ENCODE measurements at places on chromosomes 2 and 18.

- DNase-seq: no peak
These were observed 148.9 kb downstream of the RNF152 start for GRCh38 chr18:61743775-61744531.

DNA sequence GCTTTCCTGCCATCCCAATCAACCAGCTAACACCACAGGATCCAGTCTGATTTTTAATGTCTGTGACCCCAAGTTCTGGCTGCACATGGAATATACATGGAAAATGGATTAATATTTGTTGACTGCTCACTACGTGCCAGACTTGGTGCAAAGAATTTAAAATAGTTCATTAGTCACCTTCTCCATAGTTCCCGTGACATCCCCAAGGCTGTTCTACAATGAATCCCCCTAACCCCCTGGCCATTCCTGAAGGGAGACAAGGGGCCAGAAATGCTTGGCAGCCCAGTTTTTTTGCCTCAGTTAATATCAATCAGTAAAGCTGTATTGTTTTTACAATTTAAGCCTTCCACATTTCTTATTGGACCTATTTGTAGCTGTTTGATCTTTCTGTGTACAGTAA is 71.0 kb upstream of the ST3GAL5 start:
- no peak for DNase-seq

DNA sequence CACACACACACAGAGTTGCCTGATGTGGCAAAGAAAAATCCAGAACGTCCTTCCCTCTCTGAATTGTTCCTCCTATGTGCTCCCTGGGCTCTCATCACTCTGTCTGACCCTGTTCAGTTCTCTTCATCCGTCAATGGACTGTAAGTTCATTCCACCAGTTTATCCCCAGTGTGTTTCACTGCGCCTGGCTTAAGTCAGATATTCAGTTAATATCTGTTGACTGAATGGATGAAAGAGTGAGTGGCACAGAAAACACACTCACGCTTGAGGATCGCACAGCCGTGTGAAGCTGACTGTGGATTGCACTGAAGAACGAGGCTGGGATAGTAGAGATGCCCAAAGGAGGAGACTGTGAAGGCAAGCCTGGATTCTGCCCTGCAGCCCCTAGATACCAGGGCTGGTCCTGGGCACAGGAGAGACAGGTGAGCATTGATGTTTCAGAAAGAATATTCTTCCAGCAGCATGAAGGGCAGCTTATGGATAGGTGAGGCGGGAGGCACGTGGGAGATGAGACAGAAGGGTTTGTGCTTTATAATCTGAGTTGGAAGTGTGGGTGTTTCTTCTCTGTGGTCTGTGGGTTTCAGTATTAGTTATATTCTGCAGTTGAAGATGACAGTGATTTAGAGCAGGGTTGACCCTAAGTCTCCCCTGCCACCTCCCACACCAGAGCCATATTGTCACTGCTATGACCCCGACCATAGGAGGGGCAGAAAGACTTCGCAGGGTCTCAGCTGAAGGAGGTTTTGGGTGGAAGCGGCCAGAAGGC is 129.9 kb downstream of the SOCS6 start:
- DNase-seq: no peak

- no peak for DNase-seq
These were observed 1087.5 kb upstream of the NXPH2 start for GRCh38 chr2:139867601-139868226.

DNA sequence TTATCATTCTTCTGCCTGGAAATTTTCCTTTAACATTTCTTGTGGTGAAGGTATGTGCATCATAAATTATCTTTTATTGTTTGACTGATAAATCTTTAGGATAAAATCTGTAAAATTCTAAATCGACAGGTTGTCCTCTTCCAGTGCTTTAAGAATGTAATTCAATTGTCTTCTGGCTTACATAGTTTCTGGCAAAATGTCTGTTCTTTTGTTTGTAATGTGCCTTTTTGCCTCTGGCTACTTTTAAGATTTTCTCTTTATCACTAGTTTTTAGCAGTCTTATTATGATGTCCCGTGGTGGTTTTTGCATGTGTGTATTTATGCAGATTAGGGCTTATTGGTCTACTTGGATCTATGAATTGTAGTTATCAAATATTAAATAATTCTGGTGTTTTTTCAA is 203.6 kb upstream of the COPS8 start:
- DNase-seq: no peak

DNA sequence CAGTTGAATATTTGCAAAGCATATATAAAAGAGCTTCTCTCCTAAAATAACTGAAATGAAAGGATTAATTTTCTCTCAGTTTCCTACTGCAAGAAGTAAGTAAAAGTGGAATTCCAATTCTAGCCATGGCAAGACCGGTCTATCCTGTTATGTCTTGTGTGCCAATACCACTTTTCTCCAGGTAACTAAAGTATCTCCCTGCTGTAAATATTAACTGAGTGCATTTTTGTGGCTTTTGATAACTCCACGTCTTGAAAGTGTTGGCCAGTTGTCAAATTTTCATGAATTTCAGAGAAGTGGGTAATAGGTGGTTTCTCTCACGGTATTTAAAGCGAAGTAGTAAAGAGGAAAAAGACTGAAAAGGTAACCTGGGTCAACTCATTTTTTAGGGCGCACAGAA is 225.9 kb downstream of the NEDD4L start:
- no peak for DNase-seq

DNA sequence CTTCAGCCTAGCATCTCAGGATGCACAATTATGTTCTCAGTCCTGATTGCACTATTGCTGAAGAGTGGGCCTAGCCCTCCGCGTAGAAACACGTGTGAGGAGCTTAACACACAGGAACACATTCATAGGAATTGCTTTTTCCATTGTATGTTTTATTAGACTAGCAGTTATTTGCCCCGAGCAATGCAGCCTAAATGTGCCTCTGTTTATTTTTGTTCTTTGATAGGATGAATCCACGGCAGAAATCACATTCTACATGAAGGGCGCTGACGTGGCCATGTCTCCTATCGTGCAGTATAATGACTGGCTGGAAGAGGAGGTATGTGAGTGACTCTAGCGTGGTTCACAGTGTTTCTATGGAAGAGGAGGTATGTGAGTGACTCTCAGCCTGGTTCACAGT is 65.9 kb upstream of the NFATC1 start:
- no peak for DNase-seq

- no peak for DNase-seq
These were observed 776.0 kb downstream of the DCC start for GRCh38 chr18:53115876-53116585.

DNA sequence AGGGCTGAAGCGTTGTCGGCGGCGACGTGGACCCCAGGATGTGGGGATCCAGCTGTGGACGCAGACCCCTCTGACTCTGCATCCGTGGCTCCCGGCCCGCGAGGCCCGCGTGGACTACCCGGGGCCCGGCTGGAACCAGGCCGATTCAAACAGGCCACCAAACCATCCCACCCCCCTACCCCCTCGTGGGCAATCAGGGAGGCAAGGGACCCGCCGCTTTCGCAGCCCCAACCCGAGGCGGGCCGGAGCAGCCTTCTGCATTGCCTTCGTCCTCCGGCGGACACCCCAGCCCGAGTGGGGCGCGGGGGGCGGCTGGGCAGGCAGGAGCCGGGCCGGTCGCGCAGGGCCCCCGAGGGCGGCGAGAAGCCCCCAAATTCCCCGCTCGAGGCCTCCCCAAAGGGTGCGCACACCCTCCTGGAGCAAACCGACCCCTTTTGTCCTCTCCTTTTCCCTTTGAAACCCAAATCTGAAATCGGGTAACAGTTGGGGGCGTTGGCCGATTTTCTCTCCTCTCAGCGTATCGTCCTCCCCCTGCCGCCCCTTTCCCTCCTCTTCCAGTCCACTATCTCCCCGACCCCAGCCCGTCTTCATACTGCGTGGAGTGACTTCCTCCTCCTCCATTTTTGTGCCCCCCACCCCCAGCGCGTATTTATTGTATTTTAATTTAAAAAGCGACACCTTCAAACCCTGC is 7.4 kb downstream of the SP9 start:
- DNase-seq: no peak

- no peak for DNase-seq
These were observed 317.3 kb downstream of the DCDC2C start for GRCh38 chr2:4020649-4021048.

GRCh38 chr2:88146590-88146989 is 18.7 kb upstream of the FABP1 start:
- DNase-seq: no peak

GRCh38 chr2:32363597-32363996 is 6.8 kb downstream of the BIRC6 start:
- no peak for DNase-seq

- DNase-seq: no peak
These were observed 325.4 kb downstream of the SMAD2 start for GRCh38 chr18:47605093-47605492.

GRCh38 chr2:28898048-28898447 is 3.6 kb downstream of the WDR43 start:
- DNase-seq: no peak

DNA sequence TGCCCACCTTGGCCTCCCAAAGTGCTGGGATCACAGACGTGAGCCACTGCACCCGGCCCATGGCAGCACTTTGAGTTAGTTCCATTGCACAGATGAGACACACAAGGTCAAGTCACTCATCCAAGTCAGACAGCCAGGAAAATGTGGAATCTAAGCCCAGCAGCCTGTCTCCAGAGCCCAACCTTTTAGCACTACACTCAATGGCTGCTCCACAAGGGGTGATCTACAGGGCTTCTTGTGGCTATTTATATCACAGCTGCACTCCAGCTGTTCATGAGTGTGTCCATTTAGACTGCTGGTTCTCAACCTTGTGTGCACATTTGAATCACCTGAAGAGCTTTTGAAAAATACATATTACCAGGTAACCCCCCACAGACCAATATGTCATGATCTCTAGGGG is 72.9 kb upstream of the RPL31 start:
- DNase-seq: no peak

GRCh38 chr2:9232886-9233285 is 26.3 kb downstream of the ASAP2 start:
- no peak for DNase-seq

GRCh38 chr2:85390941-85391669 is 19.1 kb downstream of the CAPG start:
- peak; percentile 50 for DNase-seq

- DNase-seq: no peak
These were observed 5.6 kb downstream of the FBXO36 start for GRCh38 chr2:229927817-229928321.

- DNase-seq: no peak
These were observed 153.0 kb downstream of the ZFP36L2 start for GRCh38 chr2:43073401-43073825.

- no peak for DNase-seq
These were observed 26.1 kb upstream of the SYT4 start for GRCh38 chr18:43303376-43303775.

GRCh38 chr2:5515693-5516092 is 176.5 kb upstream of the SOX11 start:
- DNase-seq: no peak

- no peak for DNase-seq
These were observed 30.7 kb upstream of the ACAA2 start for GRCh38 chr18:49843778-49844625.

- DNase-seq: no peak
These were observed 818.1 kb downstream of the SLC4A3 start for GRCh38 chr2:220445429-220446105.

GRCh38 chr18:40902436-40902835 is 1052.6 kb upstream of the PIK3C3 start:
- DNase-seq: no peak

GRCh38 chr2:68039317-68039716 is 23.5 kb downstream of the C1D start:
- no peak for DNase-seq

DNA sequence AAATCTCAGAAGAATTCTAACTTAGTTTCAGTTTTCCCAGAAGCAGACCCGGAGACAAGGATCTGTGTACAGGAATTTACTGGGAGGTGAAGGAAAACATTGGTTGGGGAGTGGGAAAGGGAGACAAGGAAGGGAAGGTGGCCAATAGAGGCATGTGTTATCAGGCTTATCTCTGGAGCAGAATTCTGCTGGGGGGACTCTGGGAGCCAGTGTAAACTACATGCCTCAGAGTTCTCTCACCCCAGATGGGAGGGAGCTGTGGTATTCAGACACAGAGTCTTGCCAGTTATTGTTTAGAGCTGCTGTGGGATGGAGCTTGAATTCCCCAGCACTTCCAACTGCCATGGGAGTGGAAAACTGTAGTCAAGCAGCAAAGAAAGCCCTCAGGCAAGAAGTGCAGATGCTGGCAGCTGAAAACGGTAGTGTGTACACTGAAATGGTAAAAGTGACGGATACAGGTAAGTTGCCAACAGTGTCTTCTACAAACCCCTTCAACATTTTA is 19.0 kb downstream of the DNPEP start:
- no peak for DNase-seq

DNA sequence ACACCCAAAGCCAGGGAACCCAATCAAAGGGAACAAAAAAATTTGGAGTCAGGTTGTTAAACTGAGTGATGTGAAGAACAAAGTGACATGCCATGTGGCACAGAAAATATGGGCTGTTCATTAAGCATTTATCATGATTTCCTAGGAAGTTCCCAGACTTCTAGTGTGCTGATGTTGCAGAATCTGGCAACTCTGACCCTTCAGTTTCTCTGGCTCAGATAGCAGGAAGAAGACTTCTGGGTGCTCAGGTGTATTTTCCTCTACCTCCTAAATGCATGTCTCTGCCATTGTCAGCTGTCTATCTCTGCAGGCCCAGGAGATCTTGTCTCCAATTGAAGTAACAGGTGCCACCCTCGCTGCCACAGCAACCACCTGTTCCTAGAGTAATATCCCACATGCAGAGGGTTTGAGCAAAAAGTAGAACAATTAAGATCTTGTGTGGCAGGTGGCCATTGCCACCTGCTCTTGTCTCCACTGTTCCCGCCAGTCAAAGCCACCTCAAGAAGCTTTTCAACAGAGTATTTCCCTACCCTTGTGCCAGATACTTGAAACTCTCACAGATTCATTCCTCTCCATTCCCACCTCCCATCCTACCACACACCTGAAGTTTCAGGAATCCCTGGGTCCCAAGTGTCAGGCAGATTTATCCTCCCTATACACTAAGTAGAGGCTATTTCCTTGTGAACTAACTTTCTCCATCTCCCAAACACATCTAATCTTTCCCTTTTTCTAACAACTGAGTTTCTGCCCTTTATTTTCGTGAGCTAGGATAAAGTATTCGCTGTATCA is 533.7 kb upstream of the CHAC2 start:
- DNase-seq: no peak

- DNase-seq: no peak
These were observed 37.9 kb downstream of the B4GALT6 start for GRCh38 chr18:31646332-31647126.

DNA sequence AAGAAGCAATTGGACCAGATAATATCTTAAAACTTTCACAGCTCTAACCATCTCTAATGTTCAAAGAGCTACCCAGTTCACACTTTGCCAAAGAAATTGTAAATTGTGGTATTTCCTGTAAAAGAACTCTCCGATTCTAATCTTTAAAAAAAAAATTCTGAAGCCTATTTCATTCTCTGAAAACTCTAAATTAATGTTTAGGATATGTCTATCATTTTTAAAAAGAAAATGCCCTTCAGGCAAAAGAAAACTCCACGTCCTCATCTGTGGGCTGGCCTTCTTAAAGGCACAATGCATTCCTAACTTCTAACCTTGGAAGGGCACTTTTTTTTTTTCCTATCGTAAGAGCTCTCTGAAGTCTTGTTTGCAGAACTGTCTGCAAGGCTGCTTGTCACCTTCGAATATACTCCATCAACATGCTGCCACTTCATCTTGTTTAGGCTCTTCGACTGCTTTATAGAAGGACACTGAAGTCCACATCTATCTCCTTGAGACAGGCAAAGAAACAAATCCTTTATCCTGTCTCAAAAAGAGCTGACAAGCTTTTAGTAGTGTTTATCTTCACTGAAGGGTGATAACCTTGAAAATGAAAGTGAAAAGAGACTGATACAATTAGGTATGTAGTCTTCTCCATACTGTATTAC is 124.3 kb upstream of the SLC39A10 start:
- DNase-seq: no peak

GRCh38 chr18:37452015-37452414 is 113.6 kb downstream of the CELF4 start:
- DNase-seq: no peak
